Stimulated activated CD4-positive, alpha-beta T cell treated with anti-CD3 and anti-CD28 coated beads, TNF-alpha, amount 100 ng/mL, for 1 hour (primary cell): ENCODE measurements at places on chromosomes 5 and 9.

DNA sequence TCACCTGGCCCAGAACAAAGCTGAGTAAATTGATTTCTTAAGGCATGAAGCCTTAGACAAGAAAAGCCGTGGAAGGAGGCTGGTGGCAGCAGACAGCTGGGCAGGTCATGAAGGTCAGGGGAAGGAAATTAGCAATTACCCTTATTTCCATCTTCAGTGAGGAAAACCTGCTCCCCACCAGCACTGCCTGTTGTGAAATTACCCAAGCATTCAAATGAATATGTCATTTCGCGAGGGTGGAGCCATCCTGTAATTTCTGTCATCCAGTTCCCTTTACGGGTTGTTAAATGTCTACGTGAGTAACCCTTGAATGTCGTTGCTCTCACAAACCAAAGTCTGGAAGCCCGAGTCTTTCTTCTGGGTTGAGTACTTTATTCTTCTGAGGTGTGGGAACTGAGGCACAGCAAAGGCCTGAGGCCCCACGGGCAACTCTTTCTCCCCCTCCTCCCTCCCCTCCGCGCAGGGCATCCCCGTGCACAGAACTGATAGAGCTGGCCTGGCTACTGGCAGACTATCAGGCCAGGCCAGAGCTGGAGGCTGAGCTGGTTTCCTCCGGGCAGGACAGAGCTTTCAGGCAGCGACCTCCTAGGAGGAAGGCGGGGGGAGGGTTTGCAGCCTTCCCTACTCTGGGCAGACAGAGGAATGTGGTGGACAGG is 22.0 kb upstream of the AK3 start:
- no peak for DNase-seq

DNA sequence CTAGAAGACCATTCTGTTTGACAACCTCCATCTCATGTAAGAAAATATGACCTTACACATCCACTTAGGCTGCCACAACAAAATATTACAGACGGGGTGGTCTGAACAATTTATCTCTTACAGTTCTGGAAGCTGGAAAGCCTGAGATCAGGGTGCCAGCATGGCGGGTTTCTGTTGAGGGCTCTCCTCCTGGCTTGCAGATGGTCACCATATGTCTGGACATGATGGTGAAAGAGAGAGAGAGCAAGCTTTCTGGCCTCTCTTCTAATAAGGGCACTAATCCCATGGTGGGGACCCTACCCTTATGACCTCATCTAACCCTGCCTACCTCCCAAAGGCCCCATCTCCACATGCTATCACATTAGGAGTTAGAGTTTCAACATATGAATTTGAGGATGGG is 66.0 kb downstream of the AMBP start:
- DNase-seq = no peak

GRCh38 chr9:136385015-136385414 is 11.5 kb upstream of the CARD9 start:
- DNase-seq = no peak

- DNase-seq = no peak
Measured at GRCh38 chr5:158560170-158560569, 539.5 kb downstream of the EBF1 start.

DNA sequence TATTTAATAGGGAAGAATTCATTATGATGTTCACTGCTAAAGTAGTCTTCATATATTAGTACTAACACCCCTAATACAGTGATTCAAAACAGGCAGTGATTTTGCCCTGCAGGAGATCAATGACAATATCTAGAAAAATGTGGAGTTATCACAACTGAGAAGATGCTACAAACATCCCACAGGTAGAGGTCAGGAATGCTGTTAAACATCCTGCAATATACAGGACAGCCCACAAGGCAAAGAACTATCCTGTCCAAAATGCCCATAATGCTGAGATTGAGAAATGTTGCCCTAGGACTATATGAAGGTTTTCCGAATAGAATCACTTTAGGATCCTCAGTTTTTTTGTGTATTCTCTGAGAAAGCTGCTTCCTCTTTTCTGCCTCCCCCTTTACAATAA is 15.3 kb downstream of the RORB start:
- DNase-seq = no peak

- DNase-seq = no peak
Measured at GRCh38 chr9:137390553-137391410, 32.2 kb downstream of the EXD3 start.

DNA sequence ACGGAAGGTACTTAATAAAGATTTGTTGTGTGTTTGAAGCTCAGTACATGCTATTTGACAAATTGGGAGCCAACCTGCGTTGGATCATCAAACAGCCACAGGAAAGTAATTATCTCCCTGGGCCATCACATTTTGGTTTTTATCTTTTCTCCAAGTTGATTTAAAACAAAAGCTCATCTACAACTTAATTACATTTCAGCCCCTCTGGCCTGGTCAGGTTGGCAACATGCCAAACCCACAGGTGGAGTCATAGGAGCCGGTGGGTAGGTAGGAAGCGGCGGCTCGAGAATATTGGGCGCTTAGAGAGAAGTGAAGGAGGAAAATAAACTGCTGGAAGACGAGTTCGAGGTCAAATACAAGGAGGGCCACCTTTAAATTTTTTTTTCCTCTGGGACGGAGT is 64.9 kb upstream of the FANCC start:
- DNase-seq = no peak
